ENCODE measurements at places on chromosomes 11 and 22. TPM values are rescaled to one million over a fixed set of nuclear protein-coding genes. Genes with fewer than 3 reads are reported as not detected.

The ANKRD42 gene
- 2.0 TPM for polyA plus RNA-seq

GRCh38 chr11:13669544-13670488 lies 1.3 kb downstream of the FAR1 start:
- no peak for DNase-seq

The NRXN2 gene
- polyA plus RNA-seq = 5.7 TPM

DNA sequence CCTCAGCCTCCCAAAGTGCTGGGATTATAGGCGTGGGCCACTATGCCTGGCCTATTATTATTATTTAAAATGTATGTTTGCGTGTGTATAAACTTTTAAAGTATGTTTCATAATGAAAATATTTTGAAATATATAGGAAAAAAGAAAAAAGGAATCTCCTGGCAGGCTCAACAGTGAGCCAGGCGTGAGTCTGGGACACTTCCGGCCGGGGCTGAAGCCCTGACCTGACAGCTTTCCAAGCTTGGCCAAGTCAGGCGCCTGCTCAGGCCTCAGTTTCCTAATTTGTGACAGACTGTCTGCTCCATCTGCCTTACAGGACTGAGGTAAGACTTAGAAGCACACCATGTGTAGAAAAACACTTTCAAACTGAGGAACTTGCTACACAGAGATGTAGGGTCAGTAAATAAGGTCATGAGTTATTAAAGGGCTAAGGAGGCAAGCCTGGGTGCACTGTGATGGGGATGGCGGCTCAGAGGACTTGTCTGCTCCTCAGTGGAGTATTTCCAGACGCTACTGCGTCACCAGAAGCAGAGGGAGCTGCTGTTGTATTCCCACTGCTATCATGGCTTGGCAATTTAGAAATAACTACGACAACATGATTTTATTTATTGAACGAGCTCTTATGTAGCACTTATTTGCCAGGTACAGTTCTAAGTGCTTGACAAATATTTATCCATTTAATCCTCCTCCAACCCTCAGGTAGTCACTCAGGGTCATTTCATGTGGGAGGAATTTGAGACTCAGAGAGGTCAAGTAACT lies 100.1 kb downstream of the PRR5L start:
- no peak for DNase-seq

- DNase-seq = peak; percentile 7
These were observed 70.4 kb downstream of the GGTLC2 start for GRCh38 chr22:22714600-22715335.

The MYOD1 gene
- 0.06 TPM for polyA plus RNA-seq

The MRPL48 gene
- 34.9 TPM for polyA plus RNA-seq

GRCh38 chr11:92678008-92678611 lies 291.3 kb upstream of the MTNR1B start:
- no peak for DNase-seq

DNA sequence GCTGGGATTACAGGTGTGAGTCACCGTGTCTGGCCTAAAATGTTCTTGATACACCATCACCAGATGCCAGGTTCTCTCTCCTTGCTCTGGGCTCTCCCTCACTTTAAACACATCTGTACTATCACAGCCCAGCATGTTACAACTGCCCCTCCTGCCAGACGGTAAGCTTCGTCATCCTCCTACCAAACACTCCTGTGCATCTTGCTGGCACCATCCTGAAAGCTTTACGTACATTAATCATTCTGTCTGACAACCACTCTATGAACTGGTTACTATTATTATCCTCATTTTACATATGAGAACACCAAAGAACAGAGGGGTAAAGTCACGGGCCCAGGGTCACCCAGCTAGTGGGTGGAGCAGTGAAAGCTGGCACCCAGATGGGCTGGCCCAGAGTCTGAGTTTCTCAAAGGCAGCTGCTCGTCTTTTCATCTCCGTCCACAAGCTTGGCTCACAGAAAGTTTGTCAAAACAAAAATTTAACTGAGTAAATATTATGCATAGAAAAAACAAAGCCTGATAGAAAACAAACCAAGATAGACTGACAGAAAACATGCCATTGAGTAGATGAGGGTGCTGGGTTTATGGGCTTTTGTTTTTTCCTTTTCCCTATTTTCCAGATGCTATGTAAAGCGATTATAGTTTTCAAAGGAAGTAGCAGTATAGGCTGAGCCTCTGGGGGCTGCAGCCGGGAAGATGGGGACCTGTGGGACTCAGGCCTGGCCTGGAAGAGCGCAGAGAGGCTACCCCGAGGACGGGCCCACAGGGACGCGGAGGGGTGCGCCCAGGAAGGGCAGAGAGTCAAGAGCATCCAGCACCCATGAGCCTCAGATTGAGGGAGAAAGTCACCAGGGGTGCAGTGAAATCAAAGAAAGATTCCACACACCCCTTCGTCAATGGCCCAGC lies 9.5 kb downstream of the PLA2G6 start:
- no peak for DNase-seq

The PRRG4 gene
- 0.50 TPM for polyA plus RNA-seq
